ENCODE measurements at places on chromosomes 7 and 10. TPM values are rescaled to one million over a fixed set of nuclear protein-coding genes. Genes with fewer than 3 reads are reported as not detected.

The GPR26 gene
- not detected for total RNA-seq

The SRRM3 gene
- total RNA-seq, result 18.0 TPM

- H3K27ac ChIP-seq, result peak overlapping the region; percentile 42
- H3K36me3 ChIP-seq, result no peaks in the 10 kb centered on the region
- peaks cover 43% of the 10 kb centered on the region for H3K4me1 ChIP-seq
- H3K4me3 ChIP-seq, result no peak overlapping the region
- H3K27me3 ChIP-seq, result no peaks in the 10 kb centered on the region
Observed at GRCh38 chr7:116588641-116589594, 64.1 kb downstream of the CAV1 start.

The DPP6 gene
- 0.05 TPM for total RNA-seq

DNA sequence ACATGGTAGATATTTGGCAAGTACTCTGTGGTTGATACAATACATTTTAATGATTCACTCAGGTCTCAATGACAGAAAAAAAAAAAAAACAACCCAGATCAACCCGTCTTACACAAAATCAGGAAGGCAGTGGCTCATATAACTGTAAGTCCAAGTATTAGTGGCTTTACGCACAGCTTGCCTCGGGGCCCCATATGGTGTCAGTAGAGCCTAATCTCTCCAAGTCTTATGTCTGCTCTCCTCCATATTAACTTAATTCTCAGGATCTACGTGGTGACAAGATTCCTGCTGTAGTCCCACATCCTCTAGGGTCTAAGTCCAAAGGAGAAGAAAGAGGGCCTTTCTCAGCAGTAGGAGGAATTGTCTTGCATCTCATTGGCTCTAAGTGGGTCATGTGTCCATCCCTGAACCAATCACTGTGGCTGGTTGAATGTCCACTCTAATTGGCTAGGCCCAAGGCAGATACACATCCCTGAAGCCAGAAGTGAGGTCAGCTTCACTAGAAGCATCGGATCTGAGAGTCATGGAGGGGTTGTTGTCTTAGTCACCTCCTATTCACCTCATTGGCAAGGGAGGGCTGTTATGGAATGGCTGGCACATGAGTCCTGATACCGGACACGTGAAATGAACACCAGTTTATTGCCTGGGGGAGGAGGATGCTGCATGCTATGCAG is 20.5 kb upstream of the PLPP4 start:
- H3K27me3 ChIP-seq, result peaks cover 3% of the 10 kb centered on the region
- no peak overlapping the region for H3K4me3 ChIP-seq
- no peak overlapping the region for H3K27ac ChIP-seq
- H3K36me3 ChIP-seq, result no peaks in the 10 kb centered on the region
- no peaks in the 10 kb centered on the region for H3K4me1 ChIP-seq
- no peak for DNase-seq

All from heart left ventricle (tissue), 16 donors.